ENCODE measurements at places on chromosomes 6 and 20.

GRCh38 chr6:5214570-5215052 is 46.1 kb downstream of the LYRM4 start:
- DNase-seq, result no peak

GRCh38 chr6:116190550-116190949 is 63.3 kb downstream of the TSPYL4 start:
- DNase-seq, result no peak

GRCh38 chr6:46044881-46045617 is 29.4 kb upstream of the CLIC5 start:
- DNase-seq, result no peak

DNA sequence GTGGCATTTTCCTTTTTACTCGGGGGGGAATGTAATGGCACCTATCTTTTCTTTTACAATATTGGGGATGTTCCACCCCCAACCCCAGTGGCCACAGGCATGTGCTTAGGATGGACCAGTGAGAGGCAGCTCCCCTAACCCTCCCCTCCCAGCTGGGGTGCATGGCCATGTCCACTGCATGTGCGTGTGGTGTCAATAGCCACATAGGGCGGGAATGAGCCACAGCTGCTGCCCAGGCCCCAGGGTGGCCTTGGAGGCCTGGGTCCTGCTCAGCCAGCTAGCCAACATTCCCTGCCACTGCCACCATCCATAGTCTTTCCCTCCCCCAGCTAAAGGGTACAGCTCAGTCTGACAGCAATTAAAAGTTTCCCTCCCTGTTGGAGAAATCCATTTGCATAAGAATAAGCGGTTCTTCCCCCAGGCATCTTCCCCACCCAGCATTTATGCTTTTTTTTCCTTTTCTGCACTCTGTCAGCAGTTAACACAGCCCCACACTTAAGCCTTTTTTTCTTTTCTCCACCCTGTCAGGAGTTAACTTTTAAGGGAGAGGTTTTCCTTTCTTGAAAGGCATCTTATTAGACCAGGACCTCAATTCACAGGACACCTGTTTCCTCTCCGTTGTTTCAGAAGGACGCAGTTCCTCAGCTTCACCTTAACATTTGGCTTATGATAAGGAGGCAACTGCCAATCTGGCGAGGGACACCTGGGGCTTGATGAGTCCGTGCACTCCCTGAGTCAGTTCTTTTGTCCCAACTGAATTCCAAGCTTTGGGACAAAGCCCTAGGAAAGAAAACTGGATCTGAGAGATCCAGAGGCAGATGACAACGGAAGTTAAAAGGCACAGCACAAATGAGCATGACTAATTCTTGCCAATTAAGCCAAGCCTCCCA is 121.4 kb downstream of the TPBG start:
- DNase-seq, result no peak

- peak; percentile 90 for DNase-seq
These were observed 535 bp upstream of the DNAAF9 start for GRCh38 chr20:3407771-3408637.

GRCh38 chr6:13260101-13260598 is 68.2 kb downstream of the TBC1D7 start:
- DNase-seq, result no peak

DNA sequence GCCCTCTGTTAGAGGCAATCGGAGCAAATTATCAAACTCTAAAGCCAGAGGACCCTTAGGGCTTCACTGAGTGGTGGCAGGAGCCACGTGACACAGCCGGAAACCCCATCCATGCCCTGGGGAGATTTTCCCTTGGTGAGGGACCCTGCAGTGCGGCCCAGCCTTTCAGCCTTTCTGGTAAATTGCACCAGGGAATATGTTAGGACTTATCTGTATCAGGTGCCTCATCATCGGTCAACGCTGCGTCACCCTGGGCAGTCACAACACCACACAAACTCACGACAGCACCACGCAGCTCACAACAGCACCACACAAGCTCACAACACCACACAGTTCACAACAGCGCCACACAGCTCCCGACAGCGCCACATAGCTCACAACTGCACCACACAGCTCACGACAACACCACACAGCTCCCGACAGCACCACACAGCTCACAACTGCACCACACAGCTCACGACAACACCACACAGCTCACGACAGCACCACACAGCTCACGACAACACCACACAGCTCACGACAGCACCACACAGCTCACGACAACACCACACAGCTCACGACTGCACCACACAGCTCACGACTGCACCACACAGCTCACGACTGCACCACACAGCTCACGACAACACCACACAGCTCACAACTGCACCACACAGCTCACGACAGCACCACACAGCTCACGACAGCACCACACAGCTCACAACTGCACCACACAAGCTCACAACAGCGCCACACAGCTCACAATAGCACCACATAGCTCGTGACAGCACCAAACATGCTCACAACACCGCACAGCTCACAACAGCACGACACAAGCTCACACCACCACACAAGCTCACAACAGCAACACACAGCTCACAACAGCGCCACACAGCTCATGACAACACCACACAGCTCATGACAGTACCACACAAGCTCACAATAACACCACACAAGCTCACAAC is 199.0 kb downstream of the DLL1 start:
- DNase-seq, result no peak

Measured in GM13977 (cell line).